ENCODE measurements at places on chromosomes 3 and 15. TPM values are rescaled to one million over a fixed set of nuclear protein-coding genes. Genes with fewer than 3 reads are reported as not detected.

UNC13C gene
- not detected for total RNA-seq

SAMMSON gene
- total RNA-seq, result not detected

DNAH12 gene
- under 0.01 TPM for total RNA-seq

PTX3 gene
- 395 TPM for total RNA-seq

WNT5A gene
- total RNA-seq, result 3.0 TPM

GRAMD2A gene
- not detected for total RNA-seq

DUOXA2 gene
- not detected for total RNA-seq

BMF gene
- total RNA-seq, result 4.6 TPM

TTC21A gene
- total RNA-seq, result 3.6 TPM

ABHD5 gene
- 30.9 TPM for total RNA-seq

ILDR1 gene
- not detected for total RNA-seq

CIP2A gene
- total RNA-seq, result 16.7 TPM

CIB1 gene
- 28.2 TPM for total RNA-seq

SLC12A8 gene
- total RNA-seq, result 0.86 TPM

MESP2 gene
- 0.19 TPM for total RNA-seq

ZNF654 gene
- total RNA-seq, result 15.0 TPM

DAZL gene
- total RNA-seq, result not detected

SLC2A2 gene
- not detected for total RNA-seq

ACTRT3 gene
- 4.9 TPM for total RNA-seq

PLSCR5 gene
- not detected for total RNA-seq

LINS1 gene
- 16.3 TPM for total RNA-seq

CD276 gene
- 95.7 TPM for total RNA-seq

IGDCC3 gene
- 0.33 TPM for total RNA-seq

WDR76 gene
- 10.1 TPM for total RNA-seq

CA12 gene
- total RNA-seq, result 1.2 TPM
